ENCODE measurements at places on chromosomes 16 and 17. TPM values are rescaled to one million over a fixed set of nuclear protein-coding genes. Genes with fewer than 3 reads are reported as not detected.

Gene EVPLL
- 10.3 TPM for total RNA-seq

Gene ZPBP2
- not detected for total RNA-seq

Gene TBC1D3
- not detected for total RNA-seq

GRCh38 chr17:72599891-72600290 lies 479.1 kb downstream of the SOX9 start:
- no peak for DNase-seq

- DNase-seq = peak; percentile 40
These were observed 744 bp upstream of the GGNBP2 start for GRCh38 chr17:36544044-36544306.

- no peak for DNase-seq
These were observed 53.6 kb downstream of the ARHGAP44 start for GRCh38 chr17:12842936-12843335.

GRCh38 chr16:19703172-19703889 lies 14.7 kb downstream of the KNOP1 start:
- no peak for DNase-seq

DNA sequence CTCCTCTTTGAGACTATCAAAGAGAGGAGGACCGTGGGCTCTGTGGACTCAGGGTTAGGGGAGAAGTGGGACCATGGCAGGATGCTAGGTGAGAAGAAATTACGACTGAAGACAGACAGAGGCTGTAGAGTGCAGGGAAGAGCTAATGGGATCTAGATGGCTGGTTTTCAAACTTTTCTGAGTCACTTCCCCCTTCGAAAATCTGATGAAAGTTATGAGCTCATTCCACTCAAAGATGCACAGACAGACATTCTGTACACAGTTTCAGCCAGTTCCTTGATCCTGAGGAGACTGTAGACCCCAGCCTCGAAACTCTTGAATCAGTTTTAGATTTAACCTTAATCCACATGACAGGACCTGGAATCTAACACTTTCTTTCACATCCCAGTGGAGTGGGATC lies 40.7 kb downstream of the RGS9 start:
- DNase-seq = peak; percentile 49

DNA sequence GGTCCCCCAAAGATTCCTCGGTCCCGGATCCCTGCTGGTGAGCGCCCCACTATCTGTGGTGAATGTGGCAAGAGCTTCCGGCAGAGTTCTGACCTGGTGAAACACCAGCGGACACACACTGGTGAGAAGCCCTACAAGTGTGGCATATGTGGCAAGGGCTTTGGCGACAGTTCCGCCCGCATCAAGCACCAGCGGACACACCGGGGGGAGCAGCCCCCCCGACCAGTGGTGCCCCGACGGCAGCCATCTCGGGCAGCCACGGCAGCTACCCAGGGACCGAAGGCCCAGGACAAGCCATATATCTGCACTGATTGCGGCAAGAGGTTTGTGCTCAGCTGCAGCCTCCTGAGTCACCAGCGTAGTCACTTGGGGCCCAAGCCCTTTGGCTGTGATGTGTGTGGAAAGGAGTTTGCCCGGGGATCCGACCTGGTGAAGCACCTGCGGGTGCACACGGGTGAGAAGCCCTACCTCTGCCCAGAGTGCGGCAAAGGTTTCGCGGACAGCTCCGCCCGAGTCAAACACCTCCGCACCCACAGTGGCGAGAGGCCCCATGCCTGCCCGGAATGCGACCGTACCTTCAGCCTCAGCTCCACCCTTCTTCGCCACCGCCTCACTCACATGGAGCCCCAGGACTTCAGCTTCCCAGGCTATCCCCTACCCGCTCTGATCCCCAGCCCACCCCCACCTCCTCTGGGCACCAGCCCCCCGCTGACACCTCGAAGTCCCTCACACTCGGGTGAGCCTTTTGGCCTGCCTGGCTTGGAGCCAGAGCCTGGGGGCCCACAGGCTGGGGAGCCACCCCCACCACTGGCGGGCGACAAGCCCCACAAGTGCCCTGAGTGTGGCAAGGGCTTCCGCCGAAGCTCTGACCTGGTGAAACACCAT lies 2.8 kb downstream of the ZNF48 start:
- DNase-seq = no peak

DNA sequence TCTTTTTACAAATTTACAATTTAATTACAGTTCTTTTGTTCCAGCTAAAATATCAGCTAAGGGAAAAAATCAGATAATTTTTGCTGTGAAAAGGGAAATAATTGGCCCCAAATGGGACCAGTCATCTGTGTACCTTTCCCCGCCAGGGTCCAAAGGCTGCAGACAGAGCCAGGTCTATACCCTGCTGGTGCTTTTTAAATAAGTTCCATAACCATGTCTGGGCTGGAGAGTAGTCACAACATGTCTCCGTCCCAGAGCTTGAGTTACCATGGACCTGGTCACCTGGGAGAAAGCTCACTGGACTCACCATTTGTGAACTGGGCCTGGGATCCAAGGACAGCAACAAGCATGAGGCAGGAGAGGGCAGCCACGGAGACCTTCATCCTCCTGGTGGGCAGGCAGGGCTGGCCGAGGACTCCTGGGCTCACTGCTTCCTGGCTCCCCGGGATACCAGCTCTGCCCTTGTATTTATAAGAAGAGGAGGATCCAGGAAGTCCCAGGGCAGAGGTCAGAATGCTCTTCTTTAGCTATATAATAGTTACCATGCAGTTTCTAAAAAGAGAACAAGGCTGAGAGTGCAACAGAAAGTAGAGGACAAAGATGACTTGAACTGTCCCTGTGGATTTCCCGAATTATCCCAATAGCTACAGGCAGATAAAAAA lies at the start of gene CCL15:
Gene CCL15, minus strand, starts transcription at position 444 of the 662 bp plus-strand sequence. Its CDS starts 61 bp downstream, at position 383.
- DNase-seq = no peak

GRCh38 chr16:54816471-54816870 lies 114.2 kb upstream of the IRX5 start:
- DNase-seq = no peak

GRCh38 chr16:73875996-73876690 lies 420.5 kb upstream of the PSMD7 start:
- DNase-seq = no peak
